ENCODE measurements at places on chromosomes 6 and 20.

DNA sequence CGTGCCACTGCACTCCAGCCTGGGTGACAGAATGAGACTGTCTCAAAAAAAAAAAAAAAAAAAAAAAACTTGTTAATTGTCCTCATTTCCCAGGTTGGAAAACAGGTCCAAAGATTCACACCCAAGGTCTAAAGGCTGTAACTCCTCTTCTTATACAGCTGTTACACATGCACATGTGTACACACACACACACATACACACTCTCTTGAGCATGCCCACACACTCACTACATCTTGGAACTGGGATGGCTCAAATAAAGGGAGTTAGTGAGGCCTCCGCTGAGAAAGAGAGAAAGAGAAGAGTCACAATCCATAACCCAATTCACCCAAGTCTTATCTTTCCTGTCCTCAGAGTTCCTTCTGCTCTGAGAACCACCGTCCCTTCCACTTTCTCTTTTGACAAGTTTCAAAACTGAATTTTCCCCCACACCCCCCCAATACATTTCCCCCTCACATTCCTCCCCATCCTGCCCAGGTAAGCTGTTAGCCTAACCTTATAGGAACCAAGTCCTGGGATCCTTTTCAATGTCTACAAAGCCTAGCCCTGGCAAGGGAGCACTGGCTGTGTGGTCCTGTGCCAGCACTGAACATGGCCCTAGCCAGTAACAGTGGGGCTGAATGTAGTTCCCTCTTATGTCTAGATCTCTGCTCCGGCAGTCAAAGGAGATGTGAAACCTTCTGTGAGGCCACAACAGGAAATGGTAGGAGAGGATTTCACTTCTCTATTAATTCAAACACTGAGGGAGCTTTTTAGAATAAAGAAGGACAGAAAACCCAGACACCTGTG, 3.2 kb upstream of the HLA-DMB start:
- DNase-seq = no peak

GRCh38 chr20:49297605-49298530, 20.0 kb upstream of the ZNFX1 start:
- no peak for DNase-seq

- DNase-seq = no peak
These were observed 6.8 kb downstream of the SLC17A9 start for GRCh38 chr20:62959101-62959971.

- DNase-seq = no peak
These were observed 146.5 kb downstream of the SYCP2 start for GRCh38 chr20:59786801-59787537.

DNA sequence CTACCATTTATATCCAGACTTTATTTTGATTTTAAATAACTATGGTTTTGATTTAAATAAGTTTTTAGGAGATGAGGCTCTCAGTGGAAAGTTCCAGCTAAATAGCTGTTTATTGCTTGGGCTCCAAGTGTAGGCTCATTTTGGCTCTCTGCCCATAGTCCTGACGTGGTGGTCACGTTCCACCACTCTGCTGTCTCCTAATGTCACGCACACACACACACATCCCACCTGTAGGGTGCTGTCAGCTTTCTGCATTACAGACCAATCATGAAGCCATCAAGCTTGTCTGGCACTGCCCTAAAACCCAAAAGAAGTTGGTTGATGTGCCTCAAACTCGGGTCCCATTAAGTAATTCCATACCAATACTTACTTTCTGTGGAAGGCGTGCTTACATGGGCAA, 45.4 kb downstream of the PANK2 start:
- DNase-seq = no peak

GRCh38 chr20:19022118-19022575, 190.3 kb upstream of the SLC24A3 start:
- no peak for DNase-seq

- DNase-seq = no peak
These were observed 151.4 kb downstream of the ID4 start for GRCh38 chr6:19988555-19988954.

DNA sequence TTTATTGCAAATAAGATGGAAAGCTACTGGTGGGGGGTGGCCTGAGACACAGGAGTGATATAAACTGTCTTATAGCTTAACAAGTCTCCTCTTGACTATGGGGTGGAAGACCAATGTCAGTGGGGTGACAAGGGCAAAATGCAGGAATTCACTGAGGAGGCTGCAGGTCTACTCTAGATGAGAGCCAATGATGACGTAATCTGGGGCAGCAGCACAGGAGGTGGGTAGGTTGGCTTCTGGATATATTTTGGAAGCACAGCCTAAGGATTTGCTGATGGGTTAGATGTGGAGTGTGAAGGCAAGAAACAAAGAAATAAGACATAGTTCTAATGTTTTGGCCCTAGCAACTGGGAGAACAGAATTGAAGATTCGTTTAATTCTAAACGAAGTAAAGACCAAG, 253.2 kb downstream of the PTPRT start:
- DNase-seq = no peak

- DNase-seq = no peak
These were observed 69.5 kb upstream of the SULF2 start for GRCh38 chr20:47854687-47855212.

DNA sequence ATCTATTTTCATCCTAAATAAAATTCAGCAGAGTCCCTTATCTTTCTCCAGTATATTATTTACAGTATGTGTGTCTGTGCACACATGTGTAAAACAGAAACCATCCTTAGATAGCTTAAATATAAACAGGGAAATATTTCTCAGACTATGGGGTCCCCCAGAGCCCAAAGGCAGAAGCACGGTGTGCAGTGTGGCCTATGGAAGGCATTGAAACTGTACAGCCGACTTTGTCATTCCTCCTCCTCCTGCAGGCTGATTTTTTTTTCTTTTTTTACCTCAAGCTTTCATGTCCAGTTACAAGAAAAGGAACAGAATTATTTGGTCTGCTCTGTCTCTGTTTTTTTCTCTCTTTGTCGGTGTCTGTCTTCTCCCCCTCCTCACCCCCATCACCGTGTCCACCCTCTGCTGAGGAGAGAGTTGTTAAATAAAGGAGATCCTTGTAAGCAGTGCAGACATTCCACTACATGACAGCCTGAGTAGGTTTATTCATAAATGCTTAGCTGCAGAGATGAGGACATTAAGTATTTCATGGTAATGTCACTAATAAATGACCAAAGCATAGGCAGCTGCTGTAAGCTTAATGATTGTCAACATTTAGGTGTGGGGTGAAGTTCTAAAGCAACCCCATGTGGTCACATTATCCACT, 31.8 kb upstream of the SLC35D3 start:
- DNase-seq = no peak

DNA sequence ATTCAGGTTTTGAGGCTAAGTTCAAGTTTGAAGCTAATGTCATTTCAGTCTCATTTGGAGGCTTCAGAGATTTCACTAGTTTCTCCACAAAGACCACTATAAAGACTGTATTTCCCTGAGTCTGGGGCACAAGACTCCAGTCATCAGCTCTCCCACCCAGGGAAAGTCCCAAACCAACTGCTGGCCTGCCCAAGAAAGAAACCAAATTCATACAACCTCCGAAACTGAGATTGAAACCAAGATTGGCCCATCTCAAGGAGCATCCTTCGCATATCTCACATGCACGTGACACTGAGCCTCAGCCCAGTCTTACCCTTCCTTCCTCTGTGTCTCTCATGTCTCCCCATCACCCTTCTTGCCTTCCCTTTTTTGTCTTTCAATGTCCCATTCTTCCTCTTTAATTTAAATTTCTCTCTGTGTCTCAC, 3.5 kb upstream of the LTA start:
- no peak for DNase-seq

GRCh38 chr20:23995905-23996666, 7.5 kb upstream of the GGTLC1 start:
- no peak for DNase-seq

DNA sequence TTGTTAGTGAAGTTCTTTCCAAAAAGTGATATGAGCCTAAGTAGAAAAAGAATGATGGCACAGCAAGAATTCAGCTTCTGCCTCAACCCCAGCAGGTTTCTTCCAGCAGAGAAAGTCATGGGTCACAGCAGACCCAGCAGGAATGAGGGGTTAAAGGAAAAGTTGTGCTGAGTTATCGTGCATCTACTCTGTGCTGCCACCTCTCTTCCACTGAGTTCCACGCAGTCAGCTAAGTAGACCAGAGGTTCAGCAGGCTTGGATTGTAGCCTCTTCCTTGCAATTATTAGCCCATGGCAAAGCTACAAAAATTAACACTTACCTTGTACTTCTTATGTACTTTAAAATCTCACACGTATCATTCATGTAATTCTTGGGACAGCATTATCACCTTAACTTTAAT, 510.8 kb downstream of the PTPRT start:
- no peak for DNase-seq

DNA sequence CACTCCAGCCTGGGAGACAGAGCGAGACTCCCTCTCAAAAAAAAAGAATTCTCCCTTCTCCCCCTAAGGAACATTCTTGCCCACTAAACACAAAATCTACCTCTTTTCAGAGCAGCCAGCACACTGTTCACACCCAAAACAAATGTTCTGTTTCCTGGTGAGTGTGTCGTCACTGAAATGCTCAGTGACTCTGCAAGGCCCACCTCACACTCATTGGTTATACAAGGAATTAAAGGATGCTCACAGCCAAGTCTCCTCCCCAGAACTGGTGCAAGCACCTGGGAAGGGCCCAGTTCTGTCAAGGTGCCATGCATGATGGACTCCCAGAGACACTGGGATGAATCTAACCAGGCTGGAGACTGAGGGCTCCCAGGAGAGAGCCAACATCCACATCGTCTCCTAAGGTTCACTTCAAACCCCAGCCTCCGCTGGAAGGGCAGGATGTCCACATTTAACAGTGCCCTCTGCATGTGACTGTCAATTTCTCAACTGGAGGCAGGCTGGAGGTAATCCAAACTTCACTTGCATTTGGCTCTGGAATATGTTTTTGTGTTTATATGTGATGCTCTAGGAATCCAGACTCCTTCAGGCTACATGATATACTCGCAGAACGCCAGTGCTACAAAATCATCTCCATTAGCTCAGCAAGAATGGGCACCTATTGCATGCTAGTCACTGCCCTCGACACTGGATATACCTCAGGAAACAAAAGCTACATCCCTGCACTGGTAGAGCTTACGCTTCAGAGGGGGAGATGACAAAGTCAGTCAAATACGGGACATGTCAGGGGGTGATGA, 7.1 kb downstream of the RRBP1 start:
- no peak for DNase-seq

DNA sequence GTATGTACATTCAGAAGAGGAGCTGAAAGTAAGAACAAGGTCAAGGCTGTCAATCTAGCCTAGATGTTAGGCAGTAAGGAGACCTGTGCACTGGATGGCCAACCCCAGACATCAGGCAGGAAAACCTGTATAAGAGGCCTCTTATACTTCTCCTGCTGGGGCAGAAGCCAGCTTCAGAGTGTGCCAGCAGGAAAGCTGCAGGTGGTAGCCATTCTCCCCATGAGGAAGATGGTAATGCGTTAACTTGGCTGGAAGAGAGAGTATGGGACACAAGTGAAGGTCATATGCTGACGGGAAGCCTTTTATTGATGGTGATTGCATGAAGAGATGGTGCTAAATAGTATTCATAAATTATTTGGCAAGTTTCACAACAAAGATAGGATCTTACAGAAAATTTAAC, 20.6 kb downstream of the NHLRC1 start:
- DNase-seq = no peak

GRCh38 chr20:33964441-33964840, 29.3 kb upstream of the RALY start:
- no peak for DNase-seq

Measured in epithelial cell of prostate (primary cell).